ENCODE measurements at places on chromosomes 1 and 21.

GRCh38 chr1:16067127-16067768 lies 6.2 kb downstream of the FAM131C start:
- no peak for DNase-seq

- DNase-seq = no peak
Measured at GRCh38 chr1:26743426-26744059, 44.2 kb upstream of the PIGV start.

DNA sequence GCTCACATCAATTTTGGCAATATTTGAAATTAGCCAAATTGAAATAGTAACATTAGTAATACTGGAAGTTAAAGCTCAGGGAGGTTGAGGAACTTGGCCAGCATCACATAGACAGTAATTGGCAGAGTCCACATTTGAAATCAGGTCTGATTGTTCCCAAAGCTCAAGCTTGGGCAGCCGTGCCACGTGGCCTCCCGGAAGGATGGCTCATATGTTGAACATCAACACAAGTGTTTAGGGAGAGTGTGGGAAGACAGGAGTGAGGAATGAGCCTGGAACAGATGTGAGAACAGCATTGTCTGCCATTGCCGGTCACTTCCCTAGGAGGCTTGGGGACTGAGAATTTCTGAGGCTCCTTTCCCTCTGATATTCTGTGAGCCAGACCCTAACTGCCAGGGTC lies 40.2 kb upstream of the RBM15 start:
- no peak for DNase-seq

- DNase-seq = no peak
Measured at GRCh38 chr1:242243472-242243871, 244.6 kb upstream of the MAP1LC3C start.

- DNase-seq = no peak
Measured at GRCh38 chr1:228337031-228337564, 69.5 kb downstream of the TRIM11 start.

GRCh38 chr1:37362594-37363385 lies 111.6 kb upstream of the ZC3H12A start:
- no peak for DNase-seq

DNA sequence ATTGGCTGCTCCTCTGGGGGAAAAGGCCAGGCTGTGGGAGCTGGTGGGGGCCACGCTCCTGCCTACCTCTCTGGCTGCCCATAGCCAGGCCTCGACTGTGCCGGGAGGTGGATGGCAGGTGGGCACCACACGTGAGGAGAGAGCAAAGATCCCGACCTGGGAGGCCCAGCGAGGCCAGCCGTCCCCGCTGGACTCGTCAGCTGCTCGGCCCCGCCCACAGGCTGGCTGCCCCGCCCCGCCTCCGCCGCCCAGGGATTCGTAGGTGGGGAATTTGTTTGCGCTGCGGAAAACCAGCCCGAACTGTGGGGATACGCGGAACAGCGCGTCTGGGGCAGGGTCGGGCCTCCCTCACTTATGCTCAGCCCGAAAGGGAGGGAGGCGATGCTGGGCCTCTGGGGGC lies 31.7 kb downstream of the TP73 start:
- DNase-seq = no peak

GRCh38 chr1:245155272-245156040 lies 671 bp downstream of the KIF26B start:
- DNase-seq = no peak

DNA sequence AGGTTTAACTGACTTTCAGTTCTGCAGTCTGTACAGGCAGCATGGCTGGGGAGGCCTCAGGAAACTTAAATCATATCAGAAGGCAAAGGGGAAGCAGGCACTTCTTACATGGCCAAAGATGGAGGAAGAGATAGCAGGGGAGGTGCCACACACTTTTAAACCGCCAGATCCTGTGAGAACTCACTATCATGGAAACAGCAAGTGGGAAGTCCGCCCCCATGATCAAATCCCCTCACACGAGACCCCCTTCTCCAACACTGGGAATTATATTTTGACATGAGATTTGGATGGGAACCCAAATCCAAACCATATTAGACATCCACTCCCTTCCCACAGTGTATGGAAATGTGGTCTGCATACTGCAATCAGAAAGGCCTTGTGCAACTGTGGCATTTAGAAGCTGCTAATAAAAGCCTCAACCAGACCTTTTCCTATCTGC lies 148.2 kb downstream of the FCRL5 start:
- no peak for DNase-seq

DNA sequence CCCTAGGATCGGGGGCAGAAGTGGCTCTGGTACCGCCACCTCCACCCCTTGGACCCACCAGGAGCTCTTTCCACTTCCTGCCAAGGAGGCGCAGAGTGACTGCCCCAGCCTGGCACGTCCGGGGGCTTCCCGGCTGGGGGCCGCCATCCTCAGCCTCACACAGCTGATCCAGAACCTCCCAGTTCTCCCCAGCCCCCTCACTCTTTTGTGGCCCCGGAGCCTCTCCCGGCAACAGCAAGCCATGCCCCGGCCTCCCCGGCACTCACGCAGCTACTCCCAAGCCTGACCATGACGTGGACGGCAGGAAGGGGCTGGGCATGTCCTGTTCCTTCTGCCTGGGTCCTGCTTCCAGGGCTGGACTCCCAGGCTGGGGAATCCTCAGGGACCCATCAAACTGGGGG lies 17.1 kb downstream of the TP73 start:
- no peak for DNase-seq

DNA sequence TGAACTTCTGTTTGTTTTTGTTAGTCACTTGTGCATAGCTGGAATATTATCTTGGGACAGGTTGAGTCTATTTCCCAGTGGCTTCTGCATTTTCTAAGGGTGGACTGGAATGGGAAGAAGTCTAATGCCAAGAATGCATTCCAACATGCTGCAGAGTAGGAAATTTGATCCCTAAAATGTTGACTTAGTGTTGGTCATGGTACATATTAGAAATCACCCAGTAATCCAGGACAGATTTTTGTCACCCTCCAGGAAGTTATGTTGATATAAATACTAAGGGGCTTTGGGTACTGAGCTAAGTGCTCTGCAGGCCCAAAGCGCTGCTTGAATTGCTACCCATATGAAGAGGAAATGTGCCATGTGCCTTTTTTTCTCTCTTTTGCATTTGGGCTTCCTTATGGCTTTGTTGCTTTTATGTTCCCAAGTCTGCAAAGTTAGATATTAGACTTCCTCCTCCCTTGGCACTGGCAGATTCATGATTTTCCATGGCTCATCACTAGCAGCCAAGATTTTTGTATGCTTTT lies 10.0 kb downstream of the ARID1A start:
- no peak for DNase-seq

DNA sequence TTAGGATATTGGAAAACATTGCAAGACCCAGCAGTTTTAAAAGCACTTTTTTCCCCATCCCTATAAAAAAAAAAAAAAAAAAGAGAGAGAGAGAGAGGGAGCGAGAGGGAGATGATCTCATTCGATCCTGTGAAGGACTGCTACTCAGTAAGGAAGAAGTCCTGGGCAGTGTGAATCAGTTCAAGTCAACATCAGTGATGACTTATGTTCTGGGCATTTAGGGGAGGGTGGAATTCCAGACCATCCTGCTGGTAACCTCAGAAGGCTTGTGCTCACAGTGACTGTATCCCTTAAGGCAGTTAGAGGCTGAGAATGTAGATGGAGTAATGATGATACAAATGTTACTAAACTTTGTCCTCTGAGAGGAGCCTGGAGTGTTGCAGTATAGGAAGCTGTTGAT lies 151.4 kb downstream of the TGFB2 start:
- DNase-seq = no peak

DNA sequence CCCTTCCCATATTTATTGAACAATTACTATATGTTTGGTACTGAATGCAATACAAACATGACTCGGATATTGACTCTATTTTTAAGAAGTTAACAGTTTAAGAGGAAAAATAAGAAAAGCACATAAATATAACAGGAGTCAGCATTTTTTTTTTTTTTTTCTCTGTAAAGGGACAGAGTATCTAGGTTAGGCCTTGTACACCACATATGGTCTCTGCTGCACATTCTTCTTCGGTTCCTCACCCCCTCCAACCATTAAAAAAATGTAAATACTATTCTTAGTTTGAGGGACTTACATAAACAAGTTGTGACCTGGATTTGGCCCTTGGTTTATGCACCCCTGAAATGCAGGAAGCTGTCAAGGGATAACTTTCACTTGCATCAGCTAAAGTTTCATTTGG lies 40.4 kb downstream of the PHC2 start:
- DNase-seq = no peak

DNA sequence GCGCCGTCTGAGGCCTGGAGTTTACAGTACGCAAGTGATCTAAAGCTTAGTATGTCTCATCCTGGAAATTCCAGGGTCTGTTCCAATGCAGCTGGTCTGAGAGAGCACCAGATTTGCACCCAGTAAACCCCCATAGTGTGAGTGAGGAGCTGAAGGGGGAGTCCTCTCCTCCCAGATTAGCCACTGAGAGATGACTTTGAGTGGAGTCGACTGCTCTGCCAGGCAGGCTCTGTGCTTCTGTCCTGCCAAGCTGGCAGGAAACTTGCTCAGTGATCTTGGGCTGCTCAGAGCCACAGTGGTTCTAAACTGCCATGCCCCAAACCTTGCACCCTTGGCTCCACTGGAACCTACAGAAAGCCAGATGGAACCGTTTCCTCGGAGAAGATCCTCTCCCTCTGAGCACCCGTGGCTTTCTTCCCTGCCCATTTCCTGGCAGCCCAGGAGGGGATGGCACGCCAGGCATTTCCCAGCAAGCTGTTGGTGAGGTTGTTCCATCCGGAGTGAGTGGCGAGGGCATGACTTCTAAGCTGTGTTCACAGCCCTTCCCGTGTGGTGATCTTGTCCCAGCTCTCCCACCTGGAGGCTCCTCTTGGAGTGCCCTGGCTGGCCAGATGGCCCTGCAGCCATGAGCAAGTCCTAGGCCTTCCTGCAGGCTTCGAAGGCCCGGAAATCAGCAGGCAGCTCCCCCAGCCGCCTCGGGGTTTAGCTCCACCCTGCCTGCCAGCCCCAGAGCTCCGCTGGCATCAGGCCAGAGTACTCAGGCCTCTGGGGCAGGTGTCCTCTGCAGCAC lies 125.9 kb upstream of the VAMP3 start:
- no peak for DNase-seq

GRCh38 chr1:8493916-8494540 lies 176.1 kb downstream of the SLC45A1 start:
- DNase-seq = no peak

GRCh38 chr21:35602811-35603362 lies 457.4 kb downstream of the SETD4 start:
- no peak for DNase-seq

DNA sequence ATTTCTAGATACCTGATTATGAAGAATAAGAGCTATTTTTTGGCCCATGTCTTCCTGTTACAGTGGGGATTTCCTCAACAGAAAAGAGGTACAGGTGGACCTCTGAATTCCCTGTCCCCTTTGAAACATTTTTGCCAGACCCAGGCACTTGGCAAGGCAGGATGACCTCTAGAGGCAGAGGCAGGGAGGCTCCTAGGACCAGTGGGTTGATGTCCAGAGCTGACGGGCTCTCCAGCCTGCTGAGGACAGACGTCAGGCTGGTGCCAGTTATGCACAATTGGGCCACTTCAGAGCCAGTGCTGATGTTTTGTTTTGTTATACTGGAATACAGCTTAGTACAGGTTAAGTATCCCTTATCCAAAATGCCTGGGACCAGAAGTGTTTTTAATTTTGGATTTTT lies 18.5 kb upstream of the A3GALT2 start:
- DNase-seq = no peak

DNA sequence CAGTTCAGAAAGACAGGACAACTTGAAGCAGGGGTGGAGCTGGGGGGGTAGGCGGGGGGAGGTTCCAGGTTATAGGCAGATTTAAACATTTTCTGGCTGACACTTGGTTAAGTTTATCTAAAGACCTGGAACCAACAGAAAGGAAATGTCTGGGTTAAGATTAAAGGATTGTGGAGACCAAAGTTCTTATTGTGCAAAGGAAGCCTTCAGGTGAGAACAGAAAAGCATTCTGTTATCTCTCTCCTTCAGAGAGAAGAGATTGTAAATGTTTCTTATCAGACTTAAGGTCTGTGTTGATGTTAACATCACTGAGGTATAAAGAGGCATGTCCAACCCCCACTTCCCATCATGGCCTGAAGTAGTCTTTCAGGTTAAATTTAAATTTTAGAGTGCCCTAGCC lies 3.7 kb upstream of the ACADM start:
- no peak for DNase-seq

GRCh38 chr1:221736714-221737113 lies 5.2 kb downstream of the DUSP10 start:
- no peak for DNase-seq
